ENCODE measurements at places on chromosomes 12 and 14. TPM values are rescaled to one million over a fixed set of nuclear protein-coding genes. Genes with fewer than 3 reads are reported as not detected.

The NRXN3 gene
- not detected for total RNA-seq

The RASSF8 gene
- total RNA-seq = 0.33 TPM

The OTOGL gene
- not detected for total RNA-seq

The LMNTD1 gene
- total RNA-seq = not detected

The SLC24A4 gene
- total RNA-seq = not detected

The SERPINA5 gene
- not detected for total RNA-seq

The EGLN3 gene
- 12.8 TPM for total RNA-seq

The MGAT4C gene
- not detected for total RNA-seq

The TMEM132C gene
- not detected for total RNA-seq

The NID2 gene
- total RNA-seq = 0.36 TPM

The SYT10 gene
- not detected for total RNA-seq

The FGF23 gene
- not detected for total RNA-seq

The SCNN1A gene
- total RNA-seq = 1.1 TPM

The NOS1 gene
- total RNA-seq = not detected

The NEUROD4 gene
- total RNA-seq = not detected

The CAPZA3 gene
- total RNA-seq = not detected

The FITM1 gene
- 1.7 TPM for total RNA-seq

The WNT5B gene
- total RNA-seq = not detected

The TAS2R50 gene
- 1.1 TPM for total RNA-seq

The PTPN6 gene
- 370 TPM for total RNA-seq

The OTX2 gene
- not detected for total RNA-seq

The L3HYPDH gene
- total RNA-seq = 23.5 TPM

The ITPK1 gene
- 89.5 TPM for total RNA-seq

The SPIC gene
- total RNA-seq = not detected

The C12orf50 gene
- not detected for total RNA-seq

The TGFB3 gene
- total RNA-seq = 3.3 TPM

The GLIPR1L1 gene
- not detected for total RNA-seq

The TMCC3 gene
- total RNA-seq = 0.83 TPM

The FBRSL1 gene
- total RNA-seq = 67.2 TPM

The PPFIA2 gene
- not detected for total RNA-seq

The RFLNA gene
- total RNA-seq = not detected

The TAS2R8 gene
- total RNA-seq = not detected

The FLVCR2 gene
- total RNA-seq = 0.74 TPM

The SMOC1 gene
- total RNA-seq = not detected

The ESR2 gene
- total RNA-seq = 0.11 TPM

The TPH2 gene
- total RNA-seq = not detected

The CCDC175 gene
- not detected for total RNA-seq

The RD3L gene
- total RNA-seq = not detected
